ENCODE measurements at places on chromosomes 1 and 21. TPM values are rescaled to one million over a fixed set of nuclear protein-coding genes. Genes with fewer than 3 reads are reported as not detected.

DNA sequence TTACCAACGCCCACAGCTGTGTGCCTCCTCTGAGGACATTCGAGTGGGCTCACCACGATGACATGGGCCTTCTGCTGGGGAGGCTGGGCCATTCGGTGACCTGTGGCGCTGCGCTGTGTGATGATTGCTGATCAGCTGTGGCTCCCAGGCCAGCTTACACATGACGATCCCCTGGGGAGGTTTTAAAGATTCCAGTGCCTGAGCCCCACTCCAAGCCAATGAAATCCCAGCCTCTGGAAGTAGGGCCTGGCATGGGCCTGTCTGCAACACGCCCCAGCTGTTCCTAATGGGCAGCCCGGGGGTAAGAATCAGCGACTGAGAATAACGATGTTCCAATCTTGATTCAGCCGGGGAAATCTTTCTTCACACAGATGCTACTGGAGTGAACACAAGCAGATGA lies 153.7 kb downstream of the KCNJ6 start:
- no peak for DNase-seq
- H3K4me1 ChIP-seq: no peaks in the 10 kb centered on the region
- no peaks in the 10 kb centered on the region for H3K27me3 ChIP-seq
- H3K27ac ChIP-seq: no peak overlapping the region
- H3K36me3 ChIP-seq: no peaks in the 10 kb centered on the region

- H3K27me3 ChIP-seq: no peaks in the 10 kb centered on the region
- no peak for DNase-seq
- H3K4me1 ChIP-seq: no peaks in the 10 kb centered on the region
- no peaks in the 10 kb centered on the region for H3K36me3 ChIP-seq
Observed at GRCh38 chr1:56098946-56099345, 480.4 kb downstream of the PLPP3 start.

- no peak overlapping the region for H3K27ac ChIP-seq
- no peaks in the 10 kb centered on the region for H3K36me3 ChIP-seq
- no peak for DNase-seq
- H3K27me3 ChIP-seq: no peaks in the 10 kb centered on the region
Observed at GRCh38 chr1:181239086-181239485, 150.6 kb downstream of the IER5 start.

- H3K27me3 ChIP-seq: no peaks in the 10 kb centered on the region
- H3K4me3 ChIP-seq: no peak overlapping the region
- H3K27ac ChIP-seq: peak overlapping the region; percentile 96
- peak; percentile 54 for DNase-seq
- no peaks in the 10 kb centered on the region for H3K36me3 ChIP-seq
- H3K4me1 ChIP-seq: peaks cover 66% of the 10 kb centered on the region
Observed at GRCh38 chr1:54335011-54335754, 71.0 kb downstream of the SSBP3 start.

- DNase-seq: no peak
- H3K4me1 ChIP-seq: no peaks in the 10 kb centered on the region
- H3K27ac ChIP-seq: no peak overlapping the region
- H3K27me3 ChIP-seq: peaks cover 24% of the 10 kb centered on the region
- H3K36me3 ChIP-seq: no peaks in the 10 kb centered on the region
- no peak overlapping the region for H3K4me3 ChIP-seq
Observed at GRCh38 chr1:110125810-110126209, 13.6 kb downstream of the UBL4B start.

GRCh38 chr1:99527078-99527477 lies 118.8 kb upstream of the PALMD start:
- no peaks in the 10 kb centered on the region for H3K27me3 ChIP-seq
- peak; percentile 19 for DNase-seq
- H3K4me1 ChIP-seq: no peaks in the 10 kb centered on the region
- no peak overlapping the region for H3K4me3 ChIP-seq

DNA sequence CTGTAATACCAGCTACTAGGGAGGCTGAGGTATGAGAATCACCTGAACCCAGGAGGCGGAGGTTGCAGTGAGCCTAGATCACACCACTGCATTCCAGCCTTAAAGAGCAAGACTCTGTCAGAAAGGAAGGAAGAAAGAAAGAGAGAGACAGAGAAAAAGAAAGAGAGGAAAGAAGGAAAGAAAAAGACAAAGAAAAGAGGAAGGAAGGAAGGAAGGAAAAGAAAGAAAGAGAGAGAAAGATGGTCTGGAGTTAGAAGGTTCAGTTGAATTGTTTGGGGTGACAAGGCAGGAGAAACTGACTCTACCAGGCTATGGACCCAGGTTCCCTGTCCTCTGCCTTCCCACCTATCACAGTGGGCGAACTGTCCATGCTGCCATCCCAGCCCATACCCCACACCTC lies 27.4 kb upstream of the PIK3CD start:
- no peak overlapping the region for H3K4me3 ChIP-seq
- no peak overlapping the region for H3K27ac ChIP-seq
- no peaks in the 10 kb centered on the region for H3K27me3 ChIP-seq
- H3K36me3 ChIP-seq: no peaks in the 10 kb centered on the region
- DNase-seq: no peak

GRCh38 chr1:61869691-61870109 lies 127.4 kb downstream of the PATJ start:
- no peaks in the 10 kb centered on the region for H3K27me3 ChIP-seq
- H3K36me3 ChIP-seq: no peaks in the 10 kb centered on the region
- H3K4me1 ChIP-seq: peaks cover 13% of the 10 kb centered on the region
- no peak overlapping the region for H3K27ac ChIP-seq

The CELA2B gene
- not detected for total RNA-seq

The TTC24 gene
- total RNA-seq: not detected

The PLA2G2D gene
- total RNA-seq: not detected

The MAEL gene
- not detected for total RNA-seq

The NUP210L gene
- 0.04 TPM for total RNA-seq

The CFAP126 gene
- not detected for total RNA-seq
